ENCODE measurements at places on chromosomes 3 and 15. TPM values are rescaled to one million over a fixed set of nuclear protein-coding genes. Genes with fewer than 3 reads are reported as not detected.

SHC4 gene
- 7.2 TPM for total RNA-seq

WWTR1 gene
- 11.0 TPM for total RNA-seq

STRIT1 gene
- total RNA-seq, result not detected

RASGRP1 gene
- total RNA-seq, result 31.0 TPM

NIPA2 gene
- 42.9 TPM for total RNA-seq

TMEM40 gene
- total RNA-seq, result not detected

GOLGA6A gene
- not detected for total RNA-seq

PTPRG gene
- total RNA-seq, result 103 TPM

AGTR1 gene
- 0.31 TPM for total RNA-seq

All from parietal lobe (tissue), 2 donors.